ENCODE measurements at places on chromosomes 4 and X. TPM values are rescaled to one million over a fixed set of nuclear protein-coding genes. Genes with fewer than 3 reads are reported as not detected.

MGST2 gene
- 24.6 TPM for total RNA-seq

PCYT1B gene
- 0.25 TPM for total RNA-seq

CYBB gene
- 71.9 TPM for total RNA-seq

GATB gene
- 15.1 TPM for total RNA-seq

OTUD5 gene
- 43.0 TPM for total RNA-seq

SHOX gene
- total RNA-seq, result not detected

MAGEA2B gene
- not detected for total RNA-seq

AKAP14 gene
- not detected for total RNA-seq

ARMCX4 gene
- total RNA-seq, result 9.7 TPM

ARHGAP36 gene
- total RNA-seq, result not detected

FAM3A gene
- total RNA-seq, result 41.0 TPM

SULT1E1 gene
- total RNA-seq, result not detected

TMEM144 gene
- 15.4 TPM for total RNA-seq

ANXA3 gene
- total RNA-seq, result 92.7 TPM

YTHDC1 gene
- total RNA-seq, result 54.9 TPM

GYPE gene
- 1.4 TPM for total RNA-seq

LEF1 gene
- 3.2 TPM for total RNA-seq

NAP1L5 gene
- total RNA-seq, result 6.8 TPM

RADX gene
- total RNA-seq, result 1.2 TPM

PDZD4 gene
- 2.1 TPM for total RNA-seq

MCUB gene
- total RNA-seq, result 28.1 TPM

FGFR3 gene
- total RNA-seq, result 2.8 TPM

TRMT2B gene
- total RNA-seq, result 10.4 TPM

TEX11 gene
- total RNA-seq, result not detected

BRCC3 gene
- total RNA-seq, result 10.4 TPM

TBC1D9 gene
- total RNA-seq, result 60.3 TPM
